ENCODE measurements at places on chromosomes 2 and 18.

- DNase-seq: no peak
Measured at GRCh38 chr2:6222296-6222695, 530.1 kb downstream of the SOX11 start.

- DNase-seq: no peak
Measured at GRCh38 chr2:204225671-204226073, 289.1 kb downstream of the ICOS start.

DNA sequence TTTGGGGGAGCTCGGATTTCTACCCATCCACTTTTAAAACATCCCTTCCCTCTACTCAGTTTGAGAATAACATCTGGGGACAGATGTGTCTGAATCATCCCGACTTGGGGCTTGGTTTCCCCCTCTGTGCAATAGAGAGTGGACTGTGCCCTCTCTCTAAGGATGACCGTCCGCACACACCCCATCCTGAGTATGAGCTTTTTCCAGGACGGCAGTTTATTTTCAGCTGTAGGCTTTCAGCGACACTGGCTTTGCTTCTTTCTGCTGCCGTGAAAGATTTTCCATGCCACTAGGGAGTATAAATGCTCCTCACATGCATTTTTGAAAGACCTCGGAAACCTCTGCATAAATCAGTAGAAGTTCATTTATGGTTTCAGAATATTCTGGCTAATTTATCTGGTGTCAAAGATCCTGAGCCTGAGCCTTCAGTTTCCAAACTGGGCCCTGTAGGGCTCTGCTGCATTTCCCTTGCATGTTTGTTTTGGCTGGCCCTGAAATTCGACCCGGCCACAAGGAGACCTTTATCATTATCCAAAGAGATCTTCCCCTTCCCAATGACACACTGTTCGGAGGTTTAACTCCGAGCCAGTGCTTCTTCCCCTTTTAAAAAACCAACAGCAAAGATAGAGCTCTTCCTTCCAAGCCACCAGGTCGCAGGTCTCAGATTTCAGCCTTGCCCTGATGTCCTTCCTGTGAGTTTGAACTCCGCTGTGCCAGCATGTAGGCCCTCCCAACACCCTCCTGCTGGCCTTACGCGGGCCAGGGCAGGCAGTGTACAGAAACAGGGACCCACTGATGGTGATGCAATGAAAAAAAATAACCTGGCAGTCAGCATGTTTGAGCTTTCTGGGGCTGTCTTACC, 53.3 kb downstream of the FECH start:
- DNase-seq: no peak

- no peak for DNase-seq
Measured at GRCh38 chr2:8799004-8799403, 38.4 kb downstream of the KIDINS220 start.

- DNase-seq: no peak
Measured at GRCh38 chr2:144711084-144711483, 191.2 kb upstream of the ZEB2 start.

- no peak for DNase-seq
Measured at GRCh38 chr2:168678153-168678853, 124.1 kb upstream of the NOSTRIN start.

- no peak for DNase-seq
Measured at GRCh38 chr18:10376731-10377130, 77.7 kb upstream of the APCDD1 start.

GRCh38 chr2:85753525-85754312, at the start of gene ATOH8:
TSS of gene ATOH8 (plus strand) at chr2:85753991. CDS start at chr2:85754190, 199 bp downstream.
- DNase-seq: no peak

DNA sequence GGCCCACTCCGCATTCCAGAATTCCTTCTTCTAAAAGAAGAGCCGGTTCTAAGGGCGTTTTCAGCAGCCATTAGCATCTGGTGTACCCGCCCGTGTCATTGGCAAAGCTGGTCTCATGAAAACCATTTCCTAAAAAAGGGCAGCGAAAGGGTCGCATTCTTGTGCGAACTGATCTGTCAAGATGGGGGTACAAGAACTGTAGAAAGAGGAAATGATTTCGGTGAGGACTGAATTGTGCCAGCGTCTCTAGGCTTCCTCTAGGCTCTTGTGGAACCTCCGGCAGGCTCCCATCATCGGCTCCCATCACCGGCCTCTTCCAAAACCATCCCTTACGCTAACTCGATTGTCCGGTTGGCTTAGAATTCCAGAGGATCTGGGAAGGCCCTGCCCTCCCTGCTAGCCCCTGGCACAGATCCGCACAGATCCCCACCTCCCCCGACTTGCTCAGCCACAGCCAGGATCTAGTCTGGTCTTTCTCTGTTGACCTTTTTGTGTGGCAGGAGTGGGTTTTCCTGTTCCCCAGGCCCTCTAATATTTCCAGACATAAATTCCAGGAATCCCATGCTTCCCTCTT, 1.3 kb downstream of the RAB31 start:
- no peak for DNase-seq

DNA sequence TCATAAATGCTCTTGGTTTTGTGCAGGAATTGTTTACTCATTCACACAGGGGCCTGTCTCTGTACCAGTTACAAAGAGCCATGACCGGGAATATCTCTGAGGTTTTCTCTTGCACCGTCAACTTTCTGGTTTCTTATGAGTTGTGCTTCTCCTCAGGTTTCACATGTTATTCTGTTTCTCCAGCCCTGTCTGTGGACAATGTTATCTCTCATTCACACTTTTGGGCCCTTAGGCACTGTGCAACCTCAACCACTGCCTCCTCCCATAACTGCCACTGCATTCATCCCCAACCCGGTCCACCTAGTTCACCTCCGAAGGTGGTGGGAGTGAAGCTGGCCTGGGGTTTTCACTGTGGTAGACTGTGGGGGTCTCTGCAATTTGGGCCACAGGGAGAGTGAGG, 22.5 kb upstream of the NEDD4L start:
- DNase-seq: no peak

- no peak for DNase-seq
Measured at GRCh38 chr2:96655526-96655925, 13.0 kb downstream of the FER1L5 start.

- DNase-seq: no peak
Measured at GRCh38 chr2:98805412-98806171, 74.7 kb upstream of the MGAT4A start.

- DNase-seq: no peak
Measured at GRCh38 chr2:97844311-97844859, 131.0 kb downstream of the ZAP70 start.

DNA sequence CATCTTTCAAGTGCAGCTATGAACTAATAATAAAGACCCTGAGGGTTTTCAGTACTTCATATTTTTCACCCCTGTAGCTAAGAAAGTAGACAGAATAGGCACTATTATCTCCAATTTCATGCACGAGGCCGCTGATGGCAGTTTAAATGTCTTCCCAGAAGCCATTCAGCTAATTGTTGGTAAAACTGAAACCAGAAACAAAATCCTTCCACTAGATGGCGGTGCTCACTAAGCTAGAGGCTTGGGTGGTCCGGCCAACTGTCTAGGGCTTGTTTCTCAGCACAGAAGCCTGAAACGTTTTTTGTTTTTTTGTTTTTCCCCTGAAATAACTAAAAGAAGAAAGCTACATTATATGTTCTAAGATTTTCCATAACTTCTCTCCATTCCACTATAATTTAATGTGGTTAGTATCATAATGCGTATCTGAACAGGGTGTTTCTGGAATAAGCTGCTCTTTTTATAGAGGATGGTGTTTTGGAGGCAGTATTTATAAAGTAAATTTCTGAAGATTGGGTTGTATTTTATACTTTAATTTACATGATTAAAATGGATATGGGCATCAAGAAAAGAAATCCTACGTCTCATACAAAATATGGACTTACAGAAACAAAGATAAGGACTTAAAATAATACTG, 159.4 kb downstream of the PIK3C3 start:
- DNase-seq: no peak

GRCh38 chr18:47331026-47331425, 79.6 kb upstream of the SKOR2 start:
- DNase-seq: no peak

DNA sequence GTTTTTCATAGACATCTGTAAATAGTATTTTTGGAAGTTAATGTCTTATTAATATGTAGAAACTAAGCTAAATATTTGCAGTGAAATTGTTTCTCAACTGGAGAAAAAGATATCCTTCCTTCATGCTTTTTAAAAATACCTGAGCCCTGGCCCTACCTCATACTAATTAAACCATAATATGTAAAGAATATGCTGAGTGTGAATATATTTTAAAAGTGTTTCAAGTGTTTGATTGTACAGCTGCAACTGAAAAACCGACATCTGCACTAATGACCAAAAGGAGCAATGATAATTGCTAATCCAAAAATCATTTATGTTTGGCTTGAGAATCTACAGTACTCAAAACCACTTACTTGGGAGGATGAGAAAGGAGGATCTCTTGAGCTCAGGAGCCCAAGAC, 156.7 kb downstream of the MBD5 start:
- DNase-seq: no peak

DNA sequence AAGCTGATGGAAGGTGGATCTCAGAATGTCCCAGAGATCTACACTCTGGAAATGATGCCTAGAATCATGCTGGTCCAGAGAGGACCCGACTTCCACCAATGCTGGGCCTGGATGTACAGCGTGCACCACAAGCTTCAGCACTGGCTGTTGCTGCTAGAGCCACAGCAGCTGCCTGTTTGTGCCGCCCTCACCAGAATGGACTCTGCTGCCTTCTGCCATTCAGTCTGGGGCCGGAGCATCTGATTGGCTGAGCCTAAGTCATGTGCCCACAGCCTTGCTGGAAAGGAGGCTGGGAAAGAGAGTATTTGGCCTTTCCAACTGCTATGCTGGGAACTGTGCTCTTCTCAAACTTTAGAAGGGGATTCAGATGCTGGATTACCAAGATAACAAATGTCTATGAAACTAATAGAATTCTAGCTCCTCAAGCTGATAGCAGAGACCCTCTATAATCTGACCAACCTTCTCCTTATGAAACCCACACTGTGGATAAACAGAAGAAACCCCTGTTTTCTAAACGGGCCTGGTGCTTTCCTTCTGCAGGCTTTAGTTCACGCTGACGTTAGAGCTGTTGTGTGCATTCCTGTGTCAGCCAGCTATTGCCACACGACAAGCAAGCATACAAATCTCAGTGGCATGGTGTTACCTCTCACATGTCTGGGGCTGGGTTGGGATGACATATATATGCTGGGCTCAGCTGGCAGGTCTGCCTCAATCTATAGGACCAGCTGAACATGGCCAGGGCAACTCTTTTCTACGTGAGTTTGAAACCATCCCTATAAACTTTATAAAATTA, 4.1 kb upstream of the LOXHD1 start:
- DNase-seq: no peak

GRCh38 chr2:16401761-16402300, 263.8 kb downstream of the CYRIA start:
- DNase-seq: no peak

- no peak for DNase-seq
Measured at GRCh38 chr2:66696374-66696773, 261.4 kb downstream of the MEIS1 start.

DNA sequence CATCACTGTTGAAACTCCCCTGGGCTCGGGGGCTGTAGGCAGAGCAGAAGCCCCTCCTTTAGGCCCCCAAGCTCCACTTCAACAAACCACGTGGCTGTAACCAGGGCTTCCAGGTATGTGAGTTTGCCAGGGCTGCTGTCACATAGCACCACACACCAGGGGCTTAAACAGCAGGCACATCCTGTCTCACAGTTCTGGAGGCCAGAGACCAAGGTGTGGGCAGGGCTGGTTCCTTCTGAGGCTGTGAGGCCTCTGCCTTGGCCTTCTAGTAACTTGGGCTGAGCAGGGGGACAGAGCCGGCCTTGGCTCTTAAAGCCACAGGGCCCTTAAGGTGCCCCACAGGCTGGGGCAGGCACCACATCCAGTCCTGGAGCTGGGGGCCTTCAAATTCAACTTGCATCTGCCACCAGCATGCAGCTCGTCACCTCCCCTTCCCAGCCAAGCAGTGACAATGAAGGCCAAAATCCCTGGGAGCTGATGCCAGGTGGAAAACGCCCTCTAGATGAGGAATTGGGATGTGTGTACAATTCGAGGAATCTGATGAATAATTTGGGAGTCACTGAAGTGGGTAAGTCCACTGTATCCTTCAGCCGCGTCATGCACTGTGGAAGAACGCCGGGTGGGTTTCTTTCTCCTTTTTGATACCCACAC, 104.2 kb upstream of the ODC1 start:
- DNase-seq: no peak

- DNase-seq: no peak
Measured at GRCh38 chr2:3611589-3611988, 16.7 kb downstream of the COLEC11 start.

DNA sequence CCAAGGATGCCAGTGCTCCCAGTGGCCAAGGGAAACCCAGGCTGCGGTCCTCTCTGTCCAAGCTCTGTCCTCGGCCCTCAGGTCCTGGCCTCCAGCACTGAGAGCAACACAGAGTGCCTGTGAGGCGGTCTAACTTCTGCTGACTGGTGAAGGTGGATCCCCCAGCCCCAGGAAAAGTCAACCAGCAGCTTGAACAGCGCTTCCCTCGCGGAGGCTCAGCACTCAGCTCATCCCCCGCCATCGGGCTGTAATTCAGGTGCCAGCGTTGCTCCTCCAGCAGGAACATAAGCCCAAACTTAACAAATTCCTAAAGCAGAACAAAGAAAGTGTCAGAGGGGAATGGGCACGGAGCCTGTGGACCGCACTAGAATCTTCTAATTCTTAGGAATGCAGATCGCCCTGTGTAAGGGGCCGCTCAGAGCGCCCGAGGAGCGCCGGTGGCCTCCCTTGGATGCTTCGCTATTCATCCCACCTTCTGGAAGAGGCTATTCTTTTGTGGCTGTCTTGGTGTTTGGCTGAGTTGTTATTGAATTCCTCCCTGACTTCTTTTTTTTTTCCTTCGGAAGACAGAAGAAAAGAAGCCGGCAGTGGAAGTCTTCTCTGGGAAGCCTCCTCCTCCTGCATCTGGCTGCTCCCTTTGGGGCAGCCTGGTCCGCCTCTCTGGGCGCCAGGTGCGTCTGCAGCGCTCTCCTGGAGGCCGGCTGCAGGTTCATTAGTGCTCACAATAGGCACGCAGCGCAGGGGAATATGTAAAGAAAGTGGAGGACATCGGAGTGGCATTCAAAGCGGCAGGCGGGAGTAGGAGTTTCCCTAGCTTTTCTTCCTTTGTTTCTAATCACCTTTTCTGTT, 905.6 kb downstream of the TSN start:
- no peak for DNase-seq

- no peak for DNase-seq
Measured at GRCh38 chr2:216632952-216633615, at the start of gene IGFBP2. TSS of gene IGFBP2 (plus strand) at chr2:216633420. CDS start at chr2:216633524, 104 bp downstream.

- no peak for DNase-seq
Measured at GRCh38 chr2:85854166-85854509, 34.7 kb downstream of the ST3GAL5 start.

GRCh38 chr2:792687-793086, 115.5 kb upstream of the TMEM18 start:
- no peak for DNase-seq
